Breast epithelium (tissue), 4 donors: ENCODE measurements at places on chromosomes 7 and 10. TPM values are rescaled to one million over a fixed set of nuclear protein-coding genes. Genes with fewer than 3 reads are reported as not detected.

DNA sequence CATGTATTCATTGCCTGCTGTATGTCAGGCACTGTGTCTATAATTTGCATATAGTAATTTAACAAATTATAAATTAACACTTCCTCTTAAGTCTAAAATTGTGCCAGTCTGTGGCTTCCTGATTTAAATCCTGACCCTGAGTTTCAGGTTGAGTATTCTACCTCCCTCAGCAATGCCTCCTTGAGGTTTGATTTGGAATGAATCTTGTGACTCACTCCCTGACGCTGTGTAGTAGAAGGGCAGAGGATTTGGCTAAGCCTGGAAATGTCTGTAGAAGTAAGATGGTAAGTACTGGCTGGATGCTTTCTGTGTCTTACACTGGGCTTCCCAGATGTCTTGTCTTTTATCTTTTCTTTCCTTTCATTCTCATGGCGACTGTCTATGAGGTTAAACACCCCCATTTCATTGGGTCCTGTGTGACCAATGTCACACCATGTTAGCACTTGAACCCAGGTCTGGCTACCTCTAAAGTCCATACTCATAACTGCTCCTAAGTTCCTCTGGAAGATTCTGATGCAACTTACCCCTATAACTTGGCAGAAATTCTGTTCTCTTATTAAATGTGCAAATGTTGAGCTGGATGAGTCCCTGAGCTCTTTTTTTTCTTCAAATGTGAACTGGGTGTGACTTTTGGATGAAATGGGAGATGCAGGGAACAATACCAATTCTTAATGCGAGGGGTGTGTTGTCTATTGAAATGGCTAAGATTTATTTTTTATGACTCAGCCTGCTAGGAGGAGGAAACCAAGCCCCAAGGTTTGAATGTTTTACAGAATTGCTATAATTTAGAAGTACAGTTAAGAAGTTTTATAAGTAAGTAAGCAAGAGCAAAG lies 48.5 kb downstream of the PLCE1 start:
- no peak for DNase-seq

- DNase-seq: no peak
These were observed 8.8 kb upstream of the MGAM start for GRCh38 chr7:141986923-141987322.

PRKAR2B gene
- total RNA-seq: 252 TPM

DNA sequence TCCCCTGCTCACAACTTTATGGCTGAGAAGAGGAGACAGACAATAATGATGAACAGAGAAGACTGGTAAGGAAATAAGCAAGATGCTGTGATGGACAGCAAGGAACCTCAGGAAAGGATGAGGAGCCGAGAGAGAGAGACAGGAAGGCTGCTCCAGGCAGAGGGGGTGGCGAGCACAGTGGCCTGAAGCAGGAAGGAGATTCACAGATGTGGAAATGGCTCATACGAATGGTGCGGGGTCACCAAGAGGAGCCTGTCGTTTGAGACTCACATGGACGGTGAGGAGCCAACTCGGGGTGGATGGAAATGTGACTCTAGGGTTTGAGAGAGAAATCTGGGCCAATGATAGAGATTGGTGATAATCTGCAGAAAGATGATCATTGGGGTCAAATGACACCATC lies 43.7 kb downstream of the KIAA1549 start:
- no peak for DNase-seq

GRCh38 chr10:26911811-26912461 lies 51.2 kb upstream of the ABI1 start:
- no peak for DNase-seq

DNA sequence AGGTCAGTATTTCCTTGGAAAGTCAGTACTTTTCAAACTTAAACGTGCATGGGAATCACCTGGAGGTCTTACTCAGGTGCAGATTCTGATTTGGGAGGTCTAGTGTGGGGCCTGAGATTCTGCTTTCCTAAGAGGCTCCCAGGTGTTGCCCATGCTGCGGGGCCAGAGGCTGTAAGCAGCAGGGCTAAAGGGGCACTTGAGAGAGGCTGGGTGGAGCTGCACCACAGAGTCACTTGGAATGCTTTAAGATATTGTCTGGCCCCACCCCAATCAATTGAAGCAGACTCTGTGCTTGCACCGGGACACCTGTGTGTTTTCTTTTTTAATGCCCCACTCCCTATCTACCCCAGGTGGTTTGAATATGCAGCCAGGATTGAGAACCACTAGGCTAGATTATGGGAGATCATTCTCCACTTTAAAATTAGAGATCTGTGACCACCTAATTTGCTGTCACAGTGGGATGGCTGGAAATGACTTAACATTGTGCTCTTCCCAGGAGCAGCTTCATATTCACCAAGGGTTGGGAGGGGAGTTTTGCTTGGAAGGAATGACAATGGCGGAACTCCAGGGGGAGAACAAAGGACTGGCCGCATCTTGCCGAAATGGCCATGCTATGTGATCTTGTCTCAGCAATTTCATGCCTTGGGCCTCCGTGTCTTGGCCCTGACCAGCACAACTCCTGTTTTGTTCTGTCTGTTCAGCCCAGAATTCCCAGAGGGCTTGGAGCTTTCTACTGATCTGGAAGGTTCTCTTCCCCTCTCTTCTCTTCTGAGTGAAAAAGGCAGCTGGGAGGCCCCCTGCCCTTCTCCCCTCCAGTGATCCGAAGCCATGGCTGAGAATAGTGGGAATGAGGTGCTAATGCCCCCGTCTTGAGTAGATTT lies 80.2 kb downstream of the FAM241B start:
- no peak for DNase-seq

SLC13A4 gene
- total RNA-seq: not detected
